ENCODE measurements at places on chromosomes 3 and 15. TPM values are rescaled to one million over a fixed set of nuclear protein-coding genes. Genes with fewer than 3 reads are reported as not detected.

CLSTN2 gene
- total RNA-seq = 0.02 TPM

MESP2 gene
- total RNA-seq = 0.95 TPM

PLCL2 gene
- 6.2 TPM for total RNA-seq

SLC9C1 gene
- not detected for total RNA-seq

SKOR1 gene
- 0.06 TPM for total RNA-seq

CEP19 gene
- total RNA-seq = 2.8 TPM

CHRM5 gene
- not detected for total RNA-seq

All from A549 treated with ZK216348 at 1 μM for 4 hours (cell line).